AG10803 (cell line): ENCODE measurements at places on chromosomes 5 and 9.
A peak's percentile ranks its signal among the peaks of the same experiment; 100 is the strongest.

DNA sequence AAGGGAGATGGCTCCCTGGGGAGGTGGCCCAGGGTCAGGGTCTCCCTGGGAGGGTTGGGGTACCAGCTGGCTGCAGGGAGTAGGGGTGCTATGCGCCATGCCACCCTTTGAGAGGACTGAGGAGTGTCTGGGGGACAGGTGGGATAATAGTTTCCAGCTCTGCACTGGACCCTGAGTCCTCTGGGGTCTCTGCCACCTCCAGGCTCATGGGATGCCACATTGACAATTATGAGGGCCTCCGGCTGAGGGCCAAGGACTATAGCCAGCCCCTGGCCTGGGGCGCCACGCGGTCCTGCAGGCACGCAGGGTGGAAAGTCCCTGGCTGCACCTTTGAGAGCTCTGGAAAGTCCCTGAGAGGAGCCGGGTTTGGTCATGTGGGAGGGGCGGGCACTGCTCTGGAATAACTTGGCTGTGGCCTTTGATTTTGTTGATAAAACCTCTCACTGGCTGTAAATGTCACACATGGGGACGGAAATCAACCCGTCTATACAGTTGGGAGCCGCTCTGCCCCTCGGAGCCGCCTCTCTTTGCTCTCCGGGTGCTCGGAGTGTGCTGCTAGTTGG, 16.0 kb downstream of the TRAF2 start:
- DNase-seq: peak; percentile 68

- no peak for DNase-seq
Measured at GRCh38 chr9:76004526-76004925, 114.1 kb downstream of the PCSK5 start.

DNA sequence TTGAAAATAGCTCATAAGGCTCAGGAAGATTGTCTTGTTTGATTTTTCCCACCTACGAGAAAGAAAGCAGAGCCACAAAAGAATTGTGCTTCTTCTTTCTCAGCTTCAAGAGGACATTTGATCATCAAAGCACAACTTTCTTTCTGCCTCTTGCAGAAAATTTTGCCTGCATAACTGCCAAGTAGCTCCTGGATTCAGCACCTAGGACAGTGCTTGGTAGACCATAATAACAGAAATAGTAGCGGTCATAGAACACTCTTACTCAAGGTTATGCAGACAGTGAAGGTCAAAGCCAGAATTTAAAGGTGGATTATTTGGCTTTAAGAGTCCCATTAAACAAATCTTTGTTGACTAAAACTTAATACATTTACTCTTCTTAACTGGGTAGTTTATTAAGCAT, 594.7 kb upstream of the CCNG1 start:
- no peak for DNase-seq

DNA sequence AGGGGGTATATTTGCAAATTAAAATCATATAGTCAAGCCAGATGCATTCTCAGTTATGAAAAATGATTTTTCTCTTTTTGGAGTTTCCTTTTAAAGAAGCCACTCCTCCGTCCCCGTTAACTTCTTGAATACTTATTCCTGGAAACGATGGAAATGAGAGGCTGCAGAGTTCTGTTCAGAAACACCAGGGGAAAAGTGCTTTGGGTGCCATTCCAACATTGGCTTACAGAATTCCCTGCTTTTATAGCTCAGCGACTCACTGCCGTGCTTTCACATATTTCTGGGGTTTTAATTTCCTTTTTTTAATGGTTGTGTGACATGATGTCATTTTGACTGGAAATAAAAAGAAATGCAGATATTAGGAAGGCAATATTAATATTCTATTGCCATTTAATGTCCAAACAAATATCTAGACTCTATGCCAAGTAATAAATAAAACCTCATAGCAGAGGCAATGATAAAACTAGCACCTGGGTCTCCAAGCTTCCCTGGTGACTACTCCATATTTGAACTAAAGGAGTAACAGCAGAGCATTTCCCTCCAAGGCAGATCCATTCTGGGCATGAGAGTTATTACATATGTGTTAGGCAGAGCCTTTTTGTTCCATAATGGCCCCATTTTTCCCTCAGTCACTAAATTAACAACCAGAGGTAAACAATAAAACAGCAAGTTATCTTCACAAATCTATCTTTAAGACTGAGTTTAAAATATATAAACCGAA, 363.4 kb downstream of the EBF1 start:
- DNase-seq: no peak

DNA sequence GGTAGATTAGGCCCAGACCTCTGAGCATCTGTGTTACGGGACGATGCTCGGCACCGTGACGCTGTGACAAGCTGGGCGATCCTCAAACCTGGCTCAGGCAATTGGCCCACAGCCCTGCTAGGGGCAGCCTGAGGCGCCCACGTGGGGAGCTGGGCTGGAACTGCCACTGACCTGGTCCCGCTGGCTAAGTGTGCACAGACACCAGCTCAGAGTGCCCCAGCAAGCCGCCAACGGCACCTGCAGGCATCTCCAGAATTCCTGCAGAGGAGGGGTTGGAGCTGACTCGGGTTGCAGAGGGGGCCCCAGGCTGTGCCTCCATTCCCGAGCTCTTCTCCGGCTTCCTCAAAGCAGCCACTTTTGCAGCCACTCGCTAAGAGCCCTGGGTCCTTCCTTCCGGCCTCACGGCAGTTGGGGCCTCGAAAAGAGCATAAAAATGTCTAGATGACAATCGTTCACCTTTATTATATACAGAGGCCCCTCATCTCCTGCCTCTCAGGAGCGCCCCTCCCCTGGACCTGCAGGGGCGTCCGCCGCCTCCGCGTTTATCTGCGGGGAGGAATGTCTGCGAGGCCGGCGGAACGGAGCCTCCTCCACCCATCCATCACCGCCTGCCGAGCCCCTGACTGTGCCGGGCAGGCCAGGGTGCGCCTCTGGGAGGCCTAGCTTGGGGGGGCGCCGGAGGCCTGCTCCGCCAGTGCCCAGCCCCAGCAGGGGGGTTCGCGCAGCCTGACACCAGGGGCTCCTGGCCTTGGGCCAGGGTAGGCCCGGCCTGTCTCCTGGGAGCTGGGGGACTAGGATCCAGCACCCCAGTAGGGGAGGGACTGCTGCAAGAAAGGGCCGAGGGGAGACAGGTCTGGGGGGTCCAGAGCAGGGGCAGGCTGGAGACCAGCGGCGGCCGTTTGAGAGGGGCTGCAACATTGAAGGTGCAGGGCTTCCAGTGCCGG, 144.9 kb downstream of the BARX1 start:
- no peak for DNase-seq

GRCh38 chr5:125199968-125200865, 453.8 kb upstream of the ZNF608 start:
- DNase-seq: no peak

DNA sequence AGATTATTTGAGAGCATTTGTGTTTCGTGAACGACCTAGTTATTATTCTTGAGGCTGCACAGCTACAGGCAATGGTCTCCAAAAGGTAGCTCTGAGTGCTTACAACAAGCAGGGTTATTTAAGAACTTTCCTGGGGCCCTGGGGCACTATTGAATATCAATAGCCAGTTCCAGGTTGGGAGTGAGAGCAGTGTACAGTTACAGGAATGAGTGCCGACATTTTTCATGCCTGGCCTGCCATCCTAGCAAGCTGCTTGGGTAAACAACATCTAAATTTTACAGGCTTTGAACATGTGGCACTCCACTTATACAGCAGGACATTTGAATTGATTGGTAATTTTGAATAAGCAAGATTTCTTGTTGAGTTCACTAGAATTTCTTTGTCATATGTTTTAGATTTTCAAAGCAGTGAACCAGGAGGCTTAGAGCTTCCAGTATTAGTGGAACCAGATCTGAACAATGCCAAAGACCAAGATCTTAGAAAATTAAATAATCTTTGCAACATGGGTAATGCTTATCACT, 171.9 kb upstream of the GDNF start:
- DNase-seq: no peak

GRCh38 chr9:78592811-78593210, 295.9 kb downstream of the PSAT1 start:
- peak; percentile 66 for DNase-seq

- no peak for DNase-seq
Measured at GRCh38 chr5:129125819-129126218, 31.3 kb downstream of the ISOC1 start.
